ENCODE measurements at places on chromosomes 11 and 22.

- no peak for DNase-seq
Measured at GRCh38 chr11:36363361-36364268, 67.5 kb downstream of the PRR5L start.

DNA sequence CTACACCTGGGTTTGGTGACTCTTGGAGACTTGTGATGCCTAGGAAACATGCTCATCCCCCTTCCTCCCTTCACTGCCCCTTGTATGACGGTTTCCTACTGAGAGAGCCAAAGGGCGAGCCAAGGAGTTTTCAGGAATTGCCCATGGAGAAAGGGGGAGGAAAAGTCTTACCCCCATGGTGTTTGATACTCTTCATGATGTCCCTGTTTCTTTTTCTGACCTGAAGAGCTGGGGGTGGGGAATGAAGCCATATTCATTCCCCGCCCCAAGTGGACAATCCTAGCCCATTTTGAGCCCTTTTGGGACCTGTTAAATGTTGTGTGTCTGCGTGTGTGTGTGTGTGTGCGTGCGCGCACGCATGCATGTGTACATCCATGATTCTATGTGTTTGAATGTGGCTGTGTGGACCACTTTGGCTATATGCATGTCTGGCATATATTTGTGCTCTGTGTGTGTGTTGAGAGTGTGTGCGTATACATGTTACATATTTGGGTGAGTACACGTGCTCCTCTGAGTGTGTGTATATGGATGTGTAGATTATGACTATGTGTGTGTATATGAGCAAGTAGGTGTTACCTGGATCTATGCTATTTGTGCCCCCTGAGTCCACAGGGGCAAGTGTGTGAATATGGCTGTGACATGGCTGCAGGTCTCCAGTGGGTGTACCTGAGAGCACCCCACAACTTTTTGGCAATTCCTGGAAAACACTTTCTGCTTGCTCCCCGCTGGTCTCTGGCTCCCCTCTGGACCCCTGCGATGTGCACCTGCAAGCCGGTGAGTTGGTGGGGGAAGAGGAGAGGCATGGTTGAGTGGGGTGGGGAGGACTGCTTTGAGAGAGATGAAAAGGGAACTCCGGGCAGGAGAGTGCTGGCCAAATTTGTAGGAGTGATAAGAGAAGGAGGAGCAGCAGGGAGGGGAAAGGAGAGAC lies 24.6 kb downstream of the OTOG start:
- no peak for DNase-seq

- no peak for DNase-seq
Measured at GRCh38 chr22:42022162-42022847, 23.7 kb downstream of the WBP2NL start.

DNA sequence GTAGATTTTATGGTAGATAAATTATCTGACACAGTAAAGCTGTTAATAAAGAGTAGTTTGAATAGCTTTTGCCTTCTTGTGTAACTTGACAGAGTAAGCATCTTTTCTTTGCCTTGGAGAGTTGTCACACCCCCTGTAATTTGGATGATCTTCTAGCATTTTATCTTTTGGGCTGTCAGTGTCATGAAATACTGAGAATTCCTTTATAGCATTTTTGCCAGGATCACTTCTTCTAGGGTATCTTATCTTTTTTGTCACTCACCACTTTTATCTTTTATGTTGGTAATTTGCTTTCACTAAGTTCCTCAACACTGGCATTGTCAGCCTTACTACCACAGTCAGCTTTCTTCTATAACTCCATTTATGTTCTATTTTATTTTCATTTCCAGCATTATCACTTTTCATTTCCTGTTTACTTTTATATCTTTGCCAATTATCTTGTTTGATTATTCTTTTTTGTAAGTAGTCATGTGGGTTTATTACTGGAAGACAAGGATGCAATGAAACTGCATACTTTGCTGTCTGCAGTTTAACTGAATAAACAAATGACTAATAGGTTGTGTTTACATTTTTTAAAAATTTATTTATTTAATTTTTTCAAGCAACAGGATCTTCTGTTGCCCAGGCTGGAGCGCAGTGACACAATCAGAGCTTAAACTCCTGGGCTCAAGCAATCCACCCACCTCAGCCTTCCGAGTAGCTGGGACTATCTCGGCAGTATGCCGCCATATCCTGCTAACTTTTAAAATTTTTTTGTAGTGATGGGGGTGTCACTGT lies 28.1 kb upstream of the ACAT1 start:
- DNase-seq, result no peak

DNA sequence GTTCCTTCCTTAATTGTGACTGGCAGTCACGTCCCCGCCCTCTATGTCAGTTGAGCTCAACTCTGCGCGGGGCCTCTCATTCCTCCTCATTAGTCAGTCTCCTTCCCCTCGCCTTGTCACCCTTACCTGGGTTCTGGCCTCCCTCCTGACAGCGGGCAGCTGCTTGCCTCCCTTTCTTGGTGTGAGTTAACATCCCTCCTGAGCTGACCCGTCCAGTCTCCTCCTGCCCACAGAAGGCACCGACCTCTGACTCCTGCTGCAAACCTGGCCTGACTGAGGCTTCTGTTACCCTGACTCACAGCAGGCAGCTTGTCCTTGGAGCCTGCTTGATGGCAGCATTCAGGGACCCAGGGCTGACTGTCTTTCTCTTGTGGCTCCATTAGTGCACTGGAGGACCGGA lies 45.2 kb downstream of the GRIK4 start:
- no peak for DNase-seq

DNA sequence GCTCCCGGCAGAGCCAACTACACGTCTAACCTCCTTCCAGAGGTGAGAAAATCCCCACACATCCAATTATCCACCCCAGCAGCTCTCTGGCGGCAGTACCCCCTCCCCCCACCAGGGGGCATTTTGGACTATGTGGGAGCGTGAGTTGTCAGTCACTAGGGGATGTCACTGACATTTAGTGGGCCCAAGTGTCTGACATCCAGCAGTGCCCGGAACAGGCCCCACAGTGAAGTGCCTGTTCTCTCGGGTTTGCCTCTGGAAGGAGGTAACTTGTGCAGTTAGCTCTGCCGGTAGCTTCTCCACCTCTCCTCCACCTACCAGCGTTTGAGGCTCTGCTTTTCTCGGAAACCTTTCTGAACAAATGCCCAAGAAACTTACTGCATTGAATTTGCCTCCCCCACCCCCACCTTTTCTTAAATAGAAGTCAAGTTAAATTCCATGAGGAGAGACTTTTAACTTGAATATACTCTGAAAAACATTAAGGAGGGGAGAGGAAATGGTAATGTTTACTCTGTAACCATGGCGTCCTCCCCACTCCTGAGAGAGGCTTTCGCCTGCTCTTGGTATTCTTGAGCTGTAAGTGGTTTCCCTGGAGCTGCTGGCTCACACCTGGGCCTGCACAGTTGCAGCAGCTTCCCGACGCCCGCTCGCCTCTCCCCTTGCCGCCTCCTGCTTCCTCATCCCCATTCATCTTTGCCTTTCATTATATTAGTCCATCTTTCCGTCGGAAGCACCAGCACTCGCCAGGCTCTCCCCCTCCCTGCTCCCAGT lies 112.8 kb downstream of the WNT7B start:
- peak; percentile 44 for DNase-seq
